ENCODE measurements at places on chromosomes 5 and 9. TPM values are rescaled to one million over a fixed set of nuclear protein-coding genes. Genes with fewer than 3 reads are reported as not detected.
A peak's percentile ranks its signal among the peaks of the same experiment; 100 is the strongest.

Gene IFNA21
- total RNA-seq = not detected

Gene ZBED3
- 0.49 TPM for total RNA-seq

Gene ZCCHC10
- total RNA-seq = 37.6 TPM

- H3K27me3 ChIP-seq = no peaks in the 10 kb centered on the region
- no peaks in the 10 kb centered on the region for H3K36me3 ChIP-seq
- H3K4me1 ChIP-seq = no peaks in the 10 kb centered on the region
Observed at GRCh38 chr5:101995585-101995984, 300.5 kb downstream of the SLCO4C1 start.

GRCh38 chr5:126525630-126526245 is 69.3 kb downstream of the ALDH7A1 start:
- no peak overlapping the region for H3K27ac ChIP-seq
- no peaks in the 10 kb centered on the region for H3K4me1 ChIP-seq
- H3K4me3 ChIP-seq = no peak overlapping the region
- no peak for DNase-seq
- H3K36me3 ChIP-seq = no peaks in the 10 kb centered on the region
- peaks cover 6% of the 10 kb centered on the region for H3K27me3 ChIP-seq

DNA sequence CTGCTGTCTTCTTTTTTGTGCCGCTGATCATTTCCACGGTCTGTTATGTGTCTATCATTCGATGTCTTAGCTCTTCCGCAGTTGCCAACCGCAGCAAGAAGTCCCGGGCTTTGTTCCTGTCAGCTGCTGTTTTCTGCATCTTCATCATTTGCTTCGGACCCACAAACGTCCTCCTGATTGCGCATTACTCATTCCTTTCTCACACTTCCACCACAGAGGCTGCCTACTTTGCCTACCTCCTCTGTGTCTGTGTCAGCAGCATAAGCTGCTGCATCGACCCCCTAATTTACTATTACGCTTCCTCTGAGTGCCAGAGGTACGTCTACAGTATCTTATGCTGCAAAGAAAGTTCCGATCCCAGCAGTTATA is 17.1 kb downstream of the F2R start:
- peak overlapping the region; percentile 53 for H3K27ac ChIP-seq
- H3K27me3 ChIP-seq = no peaks in the 10 kb centered on the region
- no peak overlapping the region for H3K4me3 ChIP-seq
- H3K4me1 ChIP-seq = peaks cover 35% of the 10 kb centered on the region
- no peak for DNase-seq
- peaks cover 34% of the 10 kb centered on the region for H3K36me3 ChIP-seq

GRCh38 chr5:44048276-44048984 is 340.8 kb downstream of the FGF10 start:
- H3K27me3 ChIP-seq = no peaks in the 10 kb centered on the region
- H3K27ac ChIP-seq = no peak overlapping the region
- H3K36me3 ChIP-seq = no peaks in the 10 kb centered on the region

DNA sequence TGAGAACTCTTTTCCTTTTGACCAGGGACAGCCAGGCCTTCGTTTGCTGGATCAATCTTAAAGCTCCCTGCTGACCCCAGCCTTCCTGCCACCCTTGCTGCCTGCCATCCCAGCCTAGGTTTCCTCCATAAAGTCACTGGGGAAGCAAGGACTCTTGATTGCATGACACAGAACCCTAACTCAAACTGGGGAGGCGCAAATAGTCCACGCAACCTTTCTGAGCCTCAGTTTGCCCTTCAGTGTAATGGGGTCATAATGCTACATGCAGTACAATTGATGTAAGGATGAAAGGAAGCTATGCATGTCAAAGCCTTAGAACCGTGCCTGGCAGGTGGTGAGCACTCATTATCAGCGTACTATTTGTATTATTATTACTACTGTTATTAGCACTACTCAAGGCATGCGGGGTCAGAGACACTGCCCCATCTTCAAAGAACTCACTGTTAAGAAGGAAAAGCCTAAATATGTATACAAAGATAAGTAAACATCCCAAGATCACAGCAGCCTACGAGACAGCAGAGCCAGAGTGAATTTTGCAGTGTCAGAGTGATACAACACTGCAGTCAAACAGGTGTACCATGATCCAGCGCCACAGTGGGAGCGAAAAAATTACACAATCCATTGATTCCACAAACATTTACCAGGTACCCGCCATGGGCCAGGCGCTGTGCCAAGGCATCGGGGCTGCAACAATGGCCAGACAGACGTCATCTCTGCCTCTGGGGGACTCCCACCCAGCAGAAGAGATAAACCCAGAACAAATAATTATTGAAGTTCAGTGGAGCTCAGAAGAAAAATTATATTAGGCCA is 16.9 kb upstream of the CPLX2 start:
- no peaks in the 10 kb centered on the region for H3K4me1 ChIP-seq
- H3K36me3 ChIP-seq = no peaks in the 10 kb centered on the region
- DNase-seq = no peak
- no peak overlapping the region for H3K27ac ChIP-seq
- no peaks in the 10 kb centered on the region for H3K27me3 ChIP-seq

GRCh38 chr5:74400067-74400466 is 240.5 kb downstream of the ENC1 start:
- no peak for DNase-seq
- peaks cover 2% of the 10 kb centered on the region for H3K27me3 ChIP-seq
- peaks cover 4% of the 10 kb centered on the region for H3K4me1 ChIP-seq
- H3K4me3 ChIP-seq = no peak overlapping the region
- no peak overlapping the region for H3K27ac ChIP-seq
- no peaks in the 10 kb centered on the region for H3K36me3 ChIP-seq

DNA sequence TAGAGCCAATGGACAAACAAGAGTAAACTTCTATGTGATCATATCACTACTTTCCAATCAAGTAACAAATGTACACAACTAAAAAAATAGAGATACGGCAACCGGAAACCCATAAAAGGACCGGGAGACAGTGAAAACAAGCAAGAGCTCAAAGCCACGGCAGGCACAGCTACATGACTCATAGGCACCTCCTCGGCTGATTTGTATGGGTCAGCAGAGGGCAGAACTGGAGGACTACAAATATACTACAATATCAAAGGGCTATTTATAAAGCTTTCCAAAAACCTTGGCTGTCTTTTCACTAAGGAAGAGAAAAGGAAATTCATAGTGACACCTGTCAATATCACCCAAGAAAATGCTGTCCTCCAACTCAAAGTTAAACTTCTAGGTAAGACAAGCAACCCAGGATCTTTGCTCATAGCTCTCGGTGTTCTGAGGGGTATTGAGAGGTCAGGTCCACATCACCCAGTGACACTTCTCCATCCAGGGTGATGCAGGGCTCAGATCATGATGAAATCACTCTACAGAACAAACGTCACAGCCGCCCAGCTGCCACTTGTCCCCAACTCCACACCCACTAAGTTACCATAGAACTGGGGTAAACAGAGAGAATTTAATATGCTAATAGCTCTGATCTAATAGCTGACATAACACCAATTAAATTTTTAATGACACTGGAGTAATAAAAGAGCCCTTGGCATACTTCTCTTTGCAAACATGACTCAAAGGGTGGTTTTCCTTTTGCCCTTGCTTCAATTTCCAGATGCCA is 41.3 kb downstream of the PFDN1 start:
- peaks cover 38% of the 10 kb centered on the region for H3K36me3 ChIP-seq
- no peak overlapping the region for H3K27ac ChIP-seq
- H3K4me3 ChIP-seq = no peak overlapping the region

DNA sequence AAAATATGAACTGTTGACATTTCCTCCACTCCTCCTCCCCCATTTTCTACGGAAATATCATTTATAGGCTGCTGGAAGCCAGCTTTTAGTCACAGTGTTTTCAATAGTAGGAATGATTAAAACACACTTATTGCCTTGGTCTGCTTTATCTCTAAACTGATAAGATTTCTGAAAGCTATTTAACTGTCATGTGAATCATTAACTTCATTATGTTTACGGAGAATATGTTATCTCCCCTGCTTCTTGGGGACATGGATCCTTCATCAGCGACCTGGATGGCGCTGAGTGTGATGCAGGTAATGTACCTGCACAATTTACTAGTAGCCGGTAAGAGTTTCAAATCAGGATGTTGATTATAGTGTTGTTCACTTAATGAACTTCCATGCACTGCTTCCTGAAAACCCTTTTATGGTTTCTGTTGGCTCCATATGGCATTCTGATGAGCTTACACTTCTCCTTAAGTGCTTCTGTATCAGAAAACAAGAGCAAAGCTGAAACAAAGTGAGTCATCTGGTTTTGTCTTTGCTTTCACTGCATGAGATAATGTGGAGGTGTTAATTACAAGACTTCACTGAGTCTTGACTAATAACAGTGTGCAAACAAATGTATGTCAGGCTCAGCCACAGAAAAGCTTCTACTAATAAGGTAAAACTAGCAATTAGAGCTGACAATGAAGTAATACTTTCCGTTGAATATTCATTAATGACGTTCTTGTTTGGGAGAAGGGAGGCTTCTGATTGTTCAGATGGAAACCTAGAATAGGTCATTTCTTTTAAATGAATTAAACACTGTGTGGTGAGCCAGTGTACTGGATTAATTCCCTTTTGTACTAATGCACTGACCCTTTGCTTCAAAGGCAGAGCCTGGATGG is 162.4 kb upstream of the ZNF608 start:
- no peak for DNase-seq
- no peak overlapping the region for H3K4me3 ChIP-seq
- H3K36me3 ChIP-seq = no peaks in the 10 kb centered on the region
- H3K27ac ChIP-seq = no peak overlapping the region
- no peaks in the 10 kb centered on the region for H3K27me3 ChIP-seq
